Endothelial cell of umbilical vein (primary cell): ENCODE measurements at places on chromosomes 3 and 15.

DNA sequence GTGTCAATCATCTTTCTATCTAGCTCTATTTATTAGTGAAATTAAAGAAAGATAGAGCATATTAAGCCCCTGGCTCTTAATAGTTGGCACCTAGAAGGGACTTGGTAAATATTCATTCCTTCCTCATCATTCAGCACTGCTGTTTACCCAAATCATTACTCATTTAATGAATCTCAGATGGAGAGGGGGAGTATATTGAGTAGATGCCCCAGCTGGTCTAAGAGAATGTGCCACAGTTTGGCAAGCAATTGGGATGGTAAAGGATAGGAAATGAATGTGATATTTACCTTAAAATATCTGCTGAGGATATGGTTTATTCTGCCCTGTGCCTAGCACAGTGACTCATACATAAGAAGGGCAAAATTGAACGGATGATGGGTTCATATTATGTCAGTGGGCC, 6.0 kb downstream of the IL1RAP start:
- no peaks in the 10 kb centered on the region for H3K36me3 ChIP-seq
- no peak overlapping the region for H3K27ac ChIP-seq
- no peak overlapping the region for H3K4me3 ChIP-seq
- H3K4me1 ChIP-seq: peaks cover 1% of the 10 kb centered on the region

DNA sequence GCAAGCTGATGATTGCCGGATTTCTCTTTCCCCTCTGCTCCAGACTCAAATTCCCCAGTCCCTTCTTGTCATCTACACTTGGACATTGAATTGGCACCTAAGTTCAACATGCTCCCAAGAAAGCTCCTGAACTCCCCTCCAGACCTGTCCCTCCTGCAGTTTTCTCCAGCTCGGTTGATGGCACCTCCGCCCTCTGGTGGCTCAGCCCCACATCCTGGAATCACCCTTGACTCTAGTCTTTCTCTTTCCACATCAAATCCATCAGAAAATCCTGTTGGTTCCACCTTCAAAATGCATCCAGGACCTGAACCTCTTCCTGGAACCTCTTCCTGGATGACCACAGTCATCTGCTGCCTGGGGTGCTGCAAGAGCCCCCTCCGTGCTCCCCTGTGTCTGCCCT, 60.1 kb downstream of the RASGRF1 start:
- H3K4me1 ChIP-seq: no peaks in the 10 kb centered on the region
- no peak overlapping the region for H3K27ac ChIP-seq
- no peak overlapping the region for H3K4me3 ChIP-seq
- DNase-seq: no peak
- H3K36me3 ChIP-seq: no peaks in the 10 kb centered on the region

- no peak overlapping the region for H3K27ac ChIP-seq
- H3K36me3 ChIP-seq: no peaks in the 10 kb centered on the region
- peaks cover 26% of the 10 kb centered on the region for H3K4me1 ChIP-seq
- DNase-seq: peak; percentile 71
- no peak overlapping the region for H3K4me3 ChIP-seq
- no peaks in the 10 kb centered on the region for H3K27me3 ChIP-seq
Measured at GRCh38 chr15:39786447-39787056, 3.9 kb upstream of the FSIP1 start.

DNA sequence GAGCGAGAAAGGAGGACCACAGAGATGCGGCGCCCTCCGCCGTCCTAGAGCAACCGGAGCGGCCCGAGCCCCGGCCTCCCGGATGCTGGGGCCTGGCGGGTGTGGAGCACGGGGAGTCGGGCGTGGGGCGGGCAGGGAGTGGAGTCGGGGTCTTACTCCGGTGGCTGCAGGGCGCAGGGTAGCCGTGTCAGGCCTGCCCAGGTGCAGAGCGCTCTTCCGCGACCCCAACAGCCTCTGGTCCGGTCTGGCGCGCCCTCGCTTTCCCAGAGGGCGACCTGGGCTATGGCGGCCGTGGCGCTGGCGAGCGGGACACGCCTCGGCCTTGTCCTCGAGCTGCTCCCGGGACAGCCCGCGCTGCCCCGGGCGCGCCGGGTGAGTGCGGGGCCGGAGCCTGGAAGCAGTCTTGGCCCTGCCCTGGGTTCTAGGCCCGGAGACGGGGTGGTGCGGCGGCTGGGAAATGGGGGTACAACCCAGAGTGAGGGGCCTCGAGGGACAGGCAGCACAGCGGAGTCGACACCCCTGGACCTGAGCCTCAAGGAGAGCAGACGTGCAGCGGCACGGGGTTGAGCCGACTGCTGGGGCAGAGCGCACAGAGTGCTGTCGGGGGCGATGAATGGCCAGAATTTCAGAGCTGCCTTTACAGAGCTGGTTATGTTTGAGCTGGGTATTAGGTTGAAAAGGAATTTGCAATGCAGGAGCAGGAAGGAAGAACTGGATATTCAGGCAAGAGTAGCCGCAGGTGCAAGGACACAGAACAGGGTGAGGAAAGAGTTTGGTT, at the start of gene ZNF662:
TSS of gene ZNF662 (plus strand) at position 73 of the 778 bp plus-strand sequence. CDS start 1,973 bp downstream, outside the sequence.
- H3K4me3 ChIP-seq: peak within 1 kb of the TSS; percentile 16
- no peaks in the 10 kb centered on the region for H3K4me1 ChIP-seq
- no peak for DNase-seq
- H3K36me3 ChIP-seq: no peaks in the 10 kb centered on the region

- peak; percentile 20 for DNase-seq
- no peaks in the 10 kb centered on the region for H3K36me3 ChIP-seq
- H3K27ac ChIP-seq: no peak overlapping the region
- no peaks in the 10 kb centered on the region for H3K27me3 ChIP-seq
Measured at GRCh38 chr15:58015565-58015964, 49.9 kb downstream of the ALDH1A2 start.

DNA sequence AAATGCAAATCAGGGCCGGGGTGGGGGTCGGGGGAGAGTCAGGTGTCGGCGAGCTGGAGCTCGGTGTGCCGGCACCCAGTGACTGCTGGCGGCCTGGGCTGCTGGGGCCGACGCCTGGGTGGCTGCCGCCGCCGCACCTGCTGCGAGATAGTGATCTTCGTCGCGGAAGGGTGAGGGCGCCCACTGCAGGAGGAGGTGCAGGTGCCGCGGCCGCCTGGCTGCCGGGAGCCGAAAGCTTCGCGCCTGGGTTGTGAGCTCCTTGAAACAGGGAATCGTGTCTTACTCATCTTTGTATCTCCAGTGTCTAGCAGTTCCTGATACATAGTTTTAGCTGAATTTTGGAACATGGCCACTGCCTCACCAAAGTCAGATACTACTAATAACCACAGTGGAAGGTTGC, 64.0 kb upstream of the CPOX start:
- no peak for DNase-seq
- H3K27me3 ChIP-seq: no peaks in the 10 kb centered on the region
- no peak overlapping the region for H3K27ac ChIP-seq
- no peaks in the 10 kb centered on the region for H3K36me3 ChIP-seq
- peaks cover 7% of the 10 kb centered on the region for H3K4me1 ChIP-seq
- no peak overlapping the region for H3K4me3 ChIP-seq
